ENCODE measurements at places on chromosomes 5 and 9. TPM values are rescaled to one million over a fixed set of nuclear protein-coding genes. Genes with fewer than 3 reads are reported as not detected.

TLR4 gene
- not detected for total RNA-seq

TMEM174 gene
- not detected for total RNA-seq

- peak; percentile 65 for DNase-seq
These were observed at the start of gene UBE2QL1 for GRCh38 chr5:6448622-6449464. Gene UBE2QL1 (plus strand): TSS chr5:6448859. CDS start chr5:6448894, 35 bp downstream.

FOCAD gene
- total RNA-seq = 36.4 TPM

- DNase-seq = no peak
These were observed 15.7 kb downstream of the GPBP1 start for GRCh38 chr5:57189515-57189914.

Measured in activated CD4-positive, alpha-beta T cell treated with anti-CD3 and anti-CD28 coated beads, Interleukin-2, amount 10 ng/mL, durations not matched to agents 24 days and 14 days (primary cell).